ENCODE measurements at places on chromosomes 4 and X.

GRCh38 chrX:12304261-12304660 lies 166.0 kb downstream of the FRMPD4 start:
- DNase-seq = no peak

GRCh38 chr4:108141213-108141950 lies 27.4 kb downstream of the LEF1 start:
- DNase-seq = no peak

GRCh38 chr4:8168232-8168631 lies 9.6 kb upstream of the ABLIM2 start:
- no peak for DNase-seq

DNA sequence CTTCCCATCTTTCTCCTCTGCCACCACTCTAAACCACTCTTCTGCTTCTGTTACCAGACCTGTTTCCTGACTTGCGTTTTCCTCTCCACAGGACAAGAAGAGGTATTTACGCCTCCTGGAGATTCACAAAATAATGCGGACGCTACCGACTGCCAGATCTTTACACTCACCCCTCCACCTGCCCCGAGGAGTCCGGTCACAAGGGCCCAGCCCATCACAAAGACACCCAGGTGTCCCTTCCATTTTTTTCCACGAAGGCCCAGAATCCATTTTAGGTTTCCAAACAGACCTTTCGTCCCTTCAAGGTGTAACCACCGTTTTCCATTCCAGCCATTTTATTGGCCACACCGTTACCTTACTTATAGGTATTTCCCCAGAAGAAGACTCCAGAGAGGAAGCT lies 8.2 kb downstream of the ODAPH start:
- no peak for DNase-seq

GRCh38 chr4:47122592-47123291 lies 91.4 kb downstream of the GABRB1 start:
- DNase-seq = peak; percentile 19

- DNase-seq = no peak
Observed at GRCh38 chrX:76064825-76065224, 108.0 kb upstream of the PBDC1 start.

DNA sequence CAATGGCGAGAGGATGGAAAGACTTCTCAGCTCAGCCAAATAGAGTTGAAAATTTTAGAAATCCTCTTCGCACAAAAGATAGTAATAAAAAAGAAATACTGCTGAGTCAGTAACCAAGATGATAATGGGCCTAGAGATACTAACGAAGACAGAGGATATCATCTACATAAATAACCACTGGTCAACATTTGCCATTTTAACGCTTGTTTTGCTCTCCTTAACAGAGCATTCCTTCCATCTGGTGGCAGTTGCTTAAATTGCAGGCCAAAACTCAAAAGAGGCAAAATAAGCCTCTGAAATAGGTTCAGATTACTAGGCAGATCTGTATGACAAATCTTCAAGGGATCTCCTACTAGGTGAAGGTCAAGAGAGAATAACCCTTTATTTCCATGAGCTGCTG lies 51.7 kb upstream of the MCF2 start:
- no peak for DNase-seq

GRCh38 chr4:73653695-73654106 lies 33.5 kb upstream of the RASSF6 start:
- no peak for DNase-seq

DNA sequence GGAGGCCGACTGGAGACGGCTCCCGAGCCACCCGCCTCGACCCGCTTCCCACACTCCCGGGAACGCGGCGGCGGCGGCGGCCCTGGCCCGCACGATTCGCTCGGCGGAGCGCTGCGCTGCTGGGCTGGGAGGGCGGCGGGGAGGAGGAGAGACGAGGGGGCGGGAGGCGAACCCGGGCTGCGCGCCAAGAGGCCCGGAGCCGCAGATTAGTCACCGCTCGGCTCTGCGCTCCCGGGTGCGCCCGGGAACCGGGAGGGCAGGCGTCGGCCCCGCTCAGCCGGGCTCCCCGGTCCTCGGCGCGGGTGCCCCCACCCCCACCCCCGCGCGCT lies 11.2 kb upstream of the BCOR start:
- DNase-seq = no peak

GRCh38 chr4:16641971-16642370 lies 256.5 kb downstream of the LDB2 start:
- no peak for DNase-seq

DNA sequence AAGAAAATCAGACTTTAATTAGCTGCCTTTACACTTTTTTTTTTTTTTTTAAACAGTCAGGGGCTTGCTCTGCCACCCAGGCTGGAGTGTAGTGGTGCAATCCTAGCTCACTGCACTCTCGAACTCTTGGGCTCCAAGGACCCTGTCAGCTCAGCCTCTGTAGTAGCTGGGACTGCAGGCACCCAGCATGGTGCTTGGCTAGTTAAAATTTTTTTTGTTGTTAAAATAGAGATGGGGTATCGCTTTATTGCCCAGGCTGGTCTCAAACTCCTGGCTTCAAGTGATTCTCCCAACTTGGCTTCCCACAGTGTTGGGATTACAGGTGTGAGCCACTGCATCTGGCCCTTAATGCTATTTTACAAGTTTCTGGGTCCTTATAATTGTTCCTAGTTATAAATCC lies 359.1 kb downstream of the SPRY1 start:
- DNase-seq = no peak

- no peak for DNase-seq
Observed at GRCh38 chr4:114782415-114783214, 184.0 kb downstream of the UGT8 start.

GRCh38 chr4:159358226-159358625 lies 255.3 kb downstream of the RAPGEF2 start:
- DNase-seq = peak; percentile 21

DNA sequence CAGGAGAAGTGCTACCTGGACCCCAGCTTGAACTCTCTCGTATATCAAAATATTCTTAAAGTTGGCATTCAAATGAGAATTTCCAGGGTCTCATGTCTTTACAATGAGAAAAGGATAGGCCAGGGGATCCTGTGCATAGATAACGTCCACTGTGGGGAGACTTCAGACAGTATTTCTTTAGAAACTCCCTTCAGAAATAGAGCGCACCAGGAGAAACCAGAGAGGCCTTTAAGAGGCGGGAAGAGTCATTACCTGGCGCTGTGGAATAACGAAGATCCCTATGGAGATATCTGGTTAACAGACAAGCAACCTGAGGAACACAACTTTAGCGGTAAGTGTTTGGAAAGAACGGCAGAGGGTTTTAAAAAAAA lies 600 bp downstream of the RADX start:
- DNase-seq = no peak

GRCh38 chrX:150533863-150534262 lies 34.6 kb upstream of the MTM1 start:
- DNase-seq = no peak

- no peak for DNase-seq
Observed at GRCh38 chr4:20509315-20509714, 190.9 kb upstream of the PACRGL start.

- no peak for DNase-seq
Observed at GRCh38 chr4:130071746-130072145, 975.8 kb downstream of the C4orf33 start.

DNA sequence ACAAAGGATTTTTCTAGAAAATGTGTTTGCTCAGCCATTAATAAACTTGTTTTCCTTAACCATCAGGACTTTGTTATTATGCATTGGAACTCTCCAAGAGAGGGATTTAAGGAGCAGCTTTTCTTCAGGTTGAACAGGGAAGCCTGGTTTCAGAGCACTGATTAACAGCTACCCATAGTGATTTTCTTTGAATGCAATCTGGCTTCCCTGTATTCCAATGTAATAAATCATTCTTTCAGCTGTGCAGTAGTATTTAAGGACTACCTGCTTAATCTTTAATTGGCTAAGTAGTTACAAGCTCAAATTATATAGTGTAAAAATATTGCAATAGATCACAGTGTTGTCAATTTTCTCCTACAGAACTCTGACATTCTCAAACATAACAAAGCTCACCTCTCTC lies 77.5 kb downstream of the TMEM156 start:
- DNase-seq = no peak

Data from retinal pigment epithelial cell (primary cell).